ENCODE measurements at places on chromosomes 3 and 15.

- DNase-seq, result no peak
Observed at GRCh38 chr3:102230057-102230456, 204.8 kb upstream of the ZPLD1 start.

DNA sequence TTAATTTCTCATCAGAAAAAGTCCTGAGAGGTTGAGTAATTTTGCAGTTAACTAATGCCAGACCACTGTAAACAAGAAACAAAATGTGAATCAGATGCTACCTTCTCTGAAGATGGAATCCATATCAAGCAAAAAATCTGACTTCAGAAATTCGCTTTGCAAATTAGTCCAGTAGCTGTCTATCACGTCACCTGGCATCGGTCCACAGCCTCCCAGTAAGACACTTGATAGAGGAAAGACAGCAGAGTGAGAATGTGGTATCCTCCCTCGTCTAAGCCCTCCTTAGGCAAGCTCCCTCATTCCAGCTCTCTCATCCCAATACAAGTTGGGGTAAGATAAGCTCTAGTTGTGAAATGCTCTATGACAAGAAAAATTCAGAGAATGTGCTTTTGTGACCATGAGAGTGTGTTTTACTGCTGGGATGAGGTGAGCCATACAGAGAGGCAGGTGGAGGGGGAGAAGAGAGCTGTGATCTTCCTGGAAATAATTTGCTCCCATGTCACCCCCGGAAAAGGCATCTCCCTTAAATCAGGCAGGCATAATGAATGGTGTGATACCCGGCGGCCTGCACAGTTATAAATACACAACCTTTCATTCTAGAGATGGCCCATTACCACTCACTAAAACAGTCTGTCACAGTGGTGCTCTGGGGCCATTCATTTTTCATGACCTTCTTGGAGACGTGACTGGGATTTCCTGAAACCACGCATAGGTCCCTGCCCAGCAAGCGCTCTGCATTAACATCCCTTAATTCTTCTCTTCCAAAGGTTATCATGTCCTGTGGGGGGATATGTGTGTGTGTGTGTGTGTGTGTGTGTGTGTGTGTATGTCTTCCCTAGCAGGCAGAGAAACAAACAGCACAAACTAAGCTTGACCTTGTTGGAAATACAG, 602.0 kb upstream of the KCNMB2 start:
- DNase-seq, result no peak

GRCh38 chr3:159536876-159537275, 451.8 kb upstream of the IL12A start:
- DNase-seq, result no peak

GRCh38 chr15:36136049-36136448, 443.4 kb upstream of the CDIN1 start:
- DNase-seq, result no peak

GRCh38 chr3:31985831-31986230, 4.3 kb downstream of the ZNF860 start:
- DNase-seq, result no peak

- no peak for DNase-seq
Observed at GRCh38 chr3:38404286-38404685, 49.4 kb upstream of the ACVR2B start.

DNA sequence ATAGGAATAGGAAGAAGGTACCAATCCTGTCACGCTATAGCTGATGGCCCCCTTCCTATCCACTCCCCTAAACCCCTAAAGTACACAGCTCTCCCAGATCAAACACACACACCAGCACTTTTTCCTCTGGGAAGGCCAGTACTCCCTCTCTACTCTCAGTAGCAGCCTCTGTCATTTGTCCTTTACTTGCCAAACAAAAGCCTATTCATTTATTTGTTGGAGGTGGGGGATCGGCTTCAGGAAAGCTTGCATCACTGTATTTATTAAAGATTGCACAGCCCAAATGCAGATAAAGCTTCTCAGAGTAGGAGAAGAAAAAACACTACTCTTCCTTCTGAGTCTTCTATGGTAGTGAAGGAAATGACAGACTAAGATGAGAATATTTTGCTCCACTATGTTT, 429.7 kb upstream of the RASGRP1 start:
- DNase-seq, result no peak

DNA sequence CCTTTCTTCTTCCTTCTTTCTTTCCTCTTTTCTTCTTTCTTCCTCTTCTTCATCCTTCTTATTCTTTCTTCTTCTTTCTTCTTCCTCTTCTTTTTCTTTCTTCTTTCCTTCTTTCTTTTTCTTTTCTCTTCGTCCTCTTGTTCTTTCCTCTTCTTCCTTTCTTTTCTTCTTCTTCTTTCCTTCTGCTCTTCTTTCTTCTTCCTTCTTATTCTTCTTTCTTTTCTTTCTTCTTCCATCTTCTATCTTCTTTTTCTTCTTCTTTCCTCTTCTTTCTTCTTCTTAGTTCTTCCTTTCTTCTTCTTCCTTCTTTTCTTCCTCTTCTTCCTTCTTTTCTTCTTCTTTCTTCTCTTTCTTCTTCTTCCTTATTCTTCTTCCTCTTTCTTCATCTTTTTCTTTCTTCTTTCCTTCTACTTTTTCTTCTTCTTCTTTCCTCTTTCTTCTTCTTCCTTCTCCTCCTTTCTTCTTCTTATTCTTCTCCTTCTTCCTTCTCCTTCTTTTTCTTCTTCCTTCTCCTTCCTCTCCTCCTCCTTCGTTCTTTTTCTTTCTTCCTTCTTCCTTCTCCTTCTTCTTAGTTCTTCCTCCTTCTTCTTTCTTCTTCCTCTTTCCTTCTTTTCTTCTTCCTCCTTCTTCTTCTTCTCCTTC, 37.8 kb downstream of the SPG21 start:
- DNase-seq, result no peak

GRCh38 chr3:17743658-17743995, 1.2 kb upstream of the TBC1D5 start:
- no peak for DNase-seq

DNA sequence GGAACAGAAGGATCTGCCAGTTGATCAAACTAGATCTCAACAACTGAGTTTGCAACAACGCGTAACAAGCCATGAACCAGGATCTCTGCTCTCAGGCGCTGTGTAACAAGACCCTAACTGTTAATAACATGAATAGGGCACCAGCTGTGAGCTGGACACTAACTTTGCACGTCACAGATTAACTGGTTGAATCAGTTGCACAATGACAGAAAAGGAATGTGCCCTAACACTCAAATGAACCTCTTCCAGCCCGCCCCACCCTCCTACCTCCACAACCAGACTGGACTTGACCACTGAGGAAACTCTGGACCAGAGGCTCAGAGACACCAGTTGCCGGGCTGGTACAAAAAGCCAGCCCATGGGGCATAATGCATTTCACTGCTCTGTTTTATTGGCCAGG, 34.3 kb downstream of the MCF2L2 start:
- no peak for DNase-seq

GRCh38 chr15:34223904-34224596, 766 bp upstream of the EMC4 start:
- peak; percentile 38 for DNase-seq

- no peak for DNase-seq
Observed at GRCh38 chr3:183946037-183946436, 61.4 kb upstream of the PARL start.

- DNase-seq, result no peak
Observed at GRCh38 chr3:86794361-86795065, 196.4 kb downstream of the VGLL3 start.

GRCh38 chr15:41943543-41944312, 28.6 kb downstream of the EHD4 start:
- no peak for DNase-seq

- DNase-seq, result no peak
Observed at GRCh38 chr15:65051266-65051665, 6.1 kb downstream of the SLC51B start.

GRCh38 chr15:74208901-74209559, 6.4 kb upstream of the STRA6 start:
- DNase-seq, result no peak

- no peak for DNase-seq
Observed at GRCh38 chr3:68666429-68667136, 265.8 kb downstream of the TAFA4 start.

- no peak for DNase-seq
Observed at GRCh38 chr3:81095956-81096355, 665.5 kb downstream of the GBE1 start.

- DNase-seq, result no peak
Observed at GRCh38 chr3:22886439-22887068, 316.6 kb upstream of the UBE2E2 start.

DNA sequence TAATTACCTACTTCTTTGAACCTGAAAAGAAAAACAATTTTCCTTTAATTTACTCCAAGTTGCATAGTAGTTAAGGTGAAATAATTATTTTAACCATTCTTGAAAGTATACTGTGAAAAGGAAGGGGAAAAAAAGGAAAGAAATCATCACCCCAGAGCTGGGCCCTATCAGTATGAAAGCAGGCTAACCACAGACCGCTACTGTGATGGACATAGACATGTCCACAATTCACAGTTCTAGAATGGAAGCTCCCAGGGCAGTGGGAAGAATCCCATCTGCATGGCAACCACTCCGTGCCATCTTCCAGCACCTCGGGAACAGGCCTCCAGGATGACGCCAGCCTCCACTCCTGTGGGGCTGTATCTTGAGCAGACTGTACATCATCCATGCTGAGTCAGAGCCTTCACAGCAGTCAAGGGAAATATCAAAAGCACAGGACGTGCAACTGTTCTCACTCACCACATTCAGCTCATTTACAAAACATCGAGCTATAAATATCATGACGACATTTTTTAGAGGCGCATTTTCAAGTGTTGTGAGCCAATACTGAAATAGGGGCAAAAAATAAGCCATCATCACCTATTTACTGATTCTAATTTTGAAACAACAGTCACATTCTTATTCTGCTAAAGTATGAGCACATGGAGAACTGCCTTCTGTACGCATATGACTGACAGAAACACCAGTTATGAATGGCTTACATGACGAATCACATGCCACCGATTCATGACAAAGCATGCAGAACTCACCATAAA, 119.7 kb downstream of the SNRK start:
- DNase-seq, result no peak

- no peak for DNase-seq
Observed at GRCh38 chr3:20344400-20344959, 158.5 kb upstream of the SGO1 start.

DNA sequence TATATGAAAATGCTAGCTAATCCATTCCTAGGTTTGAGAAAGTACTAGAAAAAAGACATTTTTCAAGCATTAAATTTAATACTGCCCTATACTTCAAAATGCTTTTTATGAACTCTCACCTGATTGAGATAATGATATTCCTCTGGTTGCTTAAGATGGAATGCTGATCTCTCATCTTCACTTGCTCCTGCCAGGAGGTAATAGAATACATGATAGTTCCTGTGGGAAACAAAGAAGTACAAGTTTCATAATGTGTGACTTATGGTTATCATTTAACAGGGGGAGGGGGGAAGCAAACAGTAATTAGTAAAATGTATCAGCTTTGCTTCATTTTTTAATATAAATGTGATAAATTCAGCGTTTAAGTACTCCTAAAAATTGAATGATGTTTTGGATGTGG, 97.2 kb downstream of the MYO9A start:
- DNase-seq, result no peak

DNA sequence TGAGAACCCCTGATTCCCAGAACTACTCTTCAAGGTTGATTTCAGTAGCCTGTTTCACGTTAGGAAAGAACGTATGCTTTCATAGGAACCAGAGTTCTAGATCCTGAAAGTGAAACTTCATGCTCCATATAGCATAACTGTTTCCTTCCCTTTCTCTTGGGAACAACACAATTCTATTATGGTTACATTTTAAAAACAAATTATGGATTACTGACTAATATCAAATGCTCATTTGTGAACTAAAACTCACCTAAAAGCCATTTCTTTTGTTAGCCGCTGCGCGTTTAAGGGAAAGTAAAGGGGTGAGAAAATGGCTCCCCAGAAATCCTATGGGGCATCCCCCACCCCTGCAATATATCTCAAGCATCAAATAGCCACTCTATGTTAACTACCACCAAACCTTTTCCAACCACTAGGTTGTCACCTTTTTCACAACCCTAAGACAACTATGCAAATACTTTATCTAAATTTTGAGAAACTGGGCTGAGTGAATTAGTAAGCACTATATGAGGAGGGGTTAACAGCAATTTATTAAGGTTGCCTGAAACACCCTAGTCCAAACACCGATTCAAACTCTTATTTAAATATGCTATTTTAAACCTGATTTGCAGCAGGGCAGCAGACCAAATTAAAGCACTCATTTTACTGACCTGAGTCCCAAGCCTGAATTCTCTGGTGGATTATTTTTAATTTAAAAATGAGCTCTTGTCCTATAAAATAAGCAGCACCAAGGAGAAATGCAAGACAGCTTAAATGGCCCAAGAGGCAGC, 2.4 kb downstream of the SIAH2 start:
- no peak for DNase-seq

- DNase-seq, result no peak
Observed at GRCh38 chr3:166993015-166993630, 387.0 kb downstream of the ZBBX start.

Data from D721Med (cell line).